Islet precursor cell (in vitro differentiated cells): ENCODE measurements at places on chromosomes 5 and 9.
A peak's percentile ranks its signal among the peaks of the same experiment; 100 is the strongest.

DNA sequence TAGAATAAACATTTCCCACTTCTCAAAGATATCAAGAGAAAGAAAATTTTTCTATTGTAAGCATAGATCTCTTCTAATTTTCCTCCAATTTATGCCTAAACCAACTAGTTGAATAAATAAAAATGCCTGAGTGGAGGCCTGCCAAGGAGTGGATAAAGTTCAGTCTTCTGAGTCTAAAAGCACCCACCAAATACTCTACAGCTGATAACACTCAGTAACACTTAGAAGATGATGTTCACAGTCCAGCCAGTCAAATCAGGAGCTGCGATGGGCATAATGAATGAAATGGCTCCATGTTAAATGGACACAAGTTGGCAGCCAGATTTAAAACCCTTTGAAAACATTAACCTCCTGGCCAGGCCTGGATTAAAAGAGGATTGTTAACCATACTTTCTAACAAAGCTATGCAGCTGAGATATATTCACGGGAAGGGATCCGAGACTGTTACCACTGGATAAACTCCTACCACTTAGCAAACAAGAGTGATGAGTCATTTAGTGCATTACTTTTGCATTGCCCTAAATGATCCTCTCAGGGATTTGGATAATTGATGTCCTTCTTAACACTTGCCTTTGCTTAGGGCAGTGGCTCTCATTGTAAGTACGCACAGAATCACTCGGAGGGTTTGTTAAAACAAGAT is 63.7 kb upstream of the CCDC112 start:
- no peak for DNase-seq

GRCh38 chr9:70789086-70789485 is 332.3 kb downstream of the TRPM3 start:
- DNase-seq, result no peak

DNA sequence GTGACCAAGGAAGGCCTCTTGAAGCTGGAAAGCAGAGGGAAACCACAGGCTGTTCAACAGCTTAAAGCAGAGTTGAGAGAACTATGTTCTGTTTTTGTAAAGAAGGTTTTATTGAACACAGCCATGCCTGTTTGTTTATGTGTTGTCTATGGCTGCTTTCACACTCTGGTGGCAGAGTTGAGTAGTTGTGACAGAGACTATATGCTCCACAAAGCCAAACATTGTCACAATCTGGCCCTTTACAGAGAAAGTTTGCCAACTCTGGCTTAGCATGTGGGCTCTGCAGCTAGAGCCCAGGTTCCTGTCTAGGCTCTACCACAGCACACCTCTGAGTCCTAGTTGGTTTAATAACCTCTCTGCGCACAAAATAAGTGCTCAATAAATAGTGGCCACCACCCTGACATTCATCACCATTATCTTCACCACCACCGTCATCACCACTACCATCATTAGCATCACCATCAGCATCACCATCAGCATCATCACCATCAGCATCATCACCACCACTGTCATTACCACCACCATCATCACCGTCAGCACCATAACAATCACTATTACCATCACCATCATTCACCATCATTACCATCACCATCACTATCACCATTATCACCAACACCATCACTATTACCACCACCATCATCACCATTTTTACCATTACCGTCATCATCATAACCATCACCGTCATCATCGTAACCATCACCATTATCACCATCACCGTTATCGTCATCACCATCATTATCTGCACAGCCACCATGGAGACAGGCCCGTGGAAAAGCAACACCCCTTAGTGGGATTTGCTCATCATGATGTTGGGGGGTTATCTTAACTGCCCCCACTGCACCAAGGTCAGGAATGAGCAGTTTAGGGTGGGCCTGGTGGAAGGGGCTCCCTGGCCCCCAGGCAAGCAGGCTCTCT is 18.3 kb downstream of the AKNA start:
- no peak for DNase-seq

GRCh38 chr9:119095072-119095471 is 274.2 kb downstream of the BRINP1 start:
- DNase-seq, result no peak

- DNase-seq, result no peak
Measured at GRCh38 chr5:121758615-121759014, 93.1 kb upstream of the FTMT start.

DNA sequence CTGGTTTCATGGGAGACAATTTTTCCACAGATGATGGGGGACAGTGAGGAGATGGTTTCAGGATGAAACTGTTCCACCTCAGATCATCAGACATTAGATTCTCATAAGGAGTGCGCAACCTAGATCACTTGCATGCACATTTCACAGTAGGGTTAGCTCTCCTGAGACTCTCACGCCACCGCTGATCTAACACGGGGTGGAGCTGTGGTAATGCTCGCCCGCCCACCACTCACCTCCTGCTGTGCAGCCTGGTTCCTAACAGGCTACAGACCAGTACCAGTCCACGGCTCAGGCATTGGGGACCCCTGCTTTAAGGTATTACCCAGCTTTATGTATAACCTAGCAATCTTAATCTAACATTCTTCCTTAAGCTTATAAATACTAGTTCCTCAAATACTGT is 35.6 kb downstream of the TTC39B start:
- DNase-seq, result no peak

GRCh38 chr5:58403822-58404433 is 56.0 kb downstream of the PLK2 start:
- DNase-seq, result no peak

DNA sequence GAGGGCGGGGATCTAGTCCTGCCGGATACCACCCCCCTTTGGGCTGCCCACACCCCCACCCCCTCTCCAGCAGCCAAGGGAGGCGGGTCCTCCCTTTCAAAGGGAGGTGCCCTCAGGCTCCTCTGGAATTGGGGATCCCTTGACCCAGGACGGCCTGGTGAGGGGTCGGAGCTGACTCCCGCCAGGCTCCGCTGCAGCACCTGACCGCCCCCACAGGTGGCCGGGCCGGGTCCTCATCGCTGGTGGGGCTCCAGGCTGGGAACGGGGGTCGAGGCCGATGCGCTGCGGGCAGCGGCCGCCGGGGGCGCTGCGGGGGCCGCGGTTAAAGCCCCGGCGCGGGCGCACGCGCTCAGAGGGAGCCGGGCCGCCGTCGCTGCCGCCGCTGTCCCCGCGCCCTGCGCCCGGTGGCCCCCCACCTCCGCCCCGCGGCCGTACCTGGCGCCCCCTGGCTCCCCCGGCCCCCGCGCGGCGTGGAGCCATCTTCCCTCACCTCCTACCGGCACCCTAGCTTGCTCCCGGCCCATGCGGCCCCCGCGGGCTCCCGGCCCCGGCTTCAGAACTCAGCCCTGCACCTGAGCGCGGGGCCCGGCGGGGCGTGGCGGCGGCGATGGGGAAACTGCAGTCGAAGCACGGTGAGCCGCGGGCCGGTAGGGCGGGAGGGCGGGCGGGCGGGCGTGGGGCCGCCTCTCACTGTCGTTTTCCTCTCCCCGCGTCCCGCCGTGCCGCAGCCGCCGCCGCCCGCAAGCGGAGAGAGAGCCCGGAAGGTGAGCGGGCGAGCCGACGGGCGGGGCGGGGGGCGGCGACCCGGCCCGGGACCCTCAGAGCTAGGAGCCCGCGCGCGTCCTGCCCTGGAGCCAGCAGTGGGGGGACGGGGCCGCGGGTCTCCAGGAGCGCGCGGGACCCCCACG is at the start of gene NKD2:
Gene NKD2, plus strand, starts transcription at position 352 of the 908 bp plus-strand sequence. Its CDS starts 256 bp downstream, at position 608.
- peak; percentile 65 for DNase-seq

DNA sequence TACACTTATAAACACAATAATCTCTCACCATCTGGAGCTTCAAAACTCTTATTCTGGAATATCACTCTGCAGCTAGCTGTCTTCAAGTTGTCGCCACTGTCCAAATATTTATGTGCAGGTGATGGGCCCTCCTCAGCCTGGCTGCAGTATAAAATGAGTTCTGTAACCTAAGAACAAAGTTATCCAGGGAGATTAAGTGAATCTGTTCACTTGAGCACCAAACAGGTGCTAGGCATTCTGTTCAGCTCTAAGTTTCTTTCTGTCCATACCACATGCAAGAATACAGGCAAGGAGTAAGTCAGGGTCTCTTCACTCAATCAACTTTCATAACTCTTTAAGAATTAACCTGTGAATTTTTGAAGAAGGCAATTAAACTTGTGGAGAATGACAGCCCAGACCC is 344.1 kb downstream of the PLK2 start:
- no peak for DNase-seq

DNA sequence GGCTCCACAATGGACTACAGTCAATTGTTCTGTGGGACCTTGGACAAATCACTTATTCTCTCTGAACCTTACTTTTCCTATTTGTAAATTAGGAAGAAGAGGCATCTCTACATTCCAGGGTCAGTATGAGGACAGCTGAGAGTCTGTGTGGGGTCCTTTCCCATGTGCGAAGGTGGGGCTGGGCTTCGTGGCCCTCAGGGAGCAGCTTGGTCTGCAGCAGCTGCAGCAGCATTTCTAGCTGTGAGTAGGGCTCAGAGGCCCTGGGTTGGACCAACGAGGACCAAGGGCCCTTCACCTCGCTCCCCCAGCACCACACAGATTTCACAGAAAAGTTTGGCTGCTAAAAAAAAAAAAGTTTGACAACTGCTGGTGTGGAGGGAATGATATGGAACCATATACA is 9.4 kb upstream of the DDX41 start:
- no peak for DNase-seq

- no peak for DNase-seq
Measured at GRCh38 chr5:116514421-116514970, 60.1 kb downstream of the SEMA6A start.

DNA sequence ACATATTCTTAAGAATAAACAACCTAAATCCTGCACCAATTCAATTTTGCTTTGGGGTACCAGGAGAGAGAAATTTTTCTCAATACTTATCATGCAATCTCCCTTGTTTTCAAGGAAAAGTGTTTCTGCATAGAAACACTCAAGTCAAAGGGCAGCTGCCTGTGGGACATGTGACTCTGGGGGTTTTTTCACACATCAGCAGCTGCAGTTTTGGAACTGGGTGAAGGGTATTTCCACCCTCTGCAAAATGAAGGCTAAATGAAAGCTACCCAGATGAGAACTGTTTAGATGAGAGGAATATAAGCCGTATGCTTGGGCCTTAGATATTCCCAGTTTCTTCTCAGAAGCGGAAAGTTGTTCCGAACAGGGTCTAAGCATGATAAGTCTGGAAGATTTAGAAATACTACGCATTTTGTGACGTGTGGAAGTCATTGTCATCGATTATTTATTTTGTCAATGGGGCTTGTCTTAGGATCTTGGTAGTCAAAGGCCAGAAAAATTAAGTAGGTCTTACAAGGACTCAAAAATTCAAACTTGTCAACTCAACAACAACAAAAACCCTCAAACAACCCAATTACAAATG is 64.3 kb upstream of the BOD1 start:
- no peak for DNase-seq

- peak; percentile 85 for DNase-seq
Measured at GRCh38 chr9:78605041-78606000, 308.4 kb downstream of the PSAT1 start.

DNA sequence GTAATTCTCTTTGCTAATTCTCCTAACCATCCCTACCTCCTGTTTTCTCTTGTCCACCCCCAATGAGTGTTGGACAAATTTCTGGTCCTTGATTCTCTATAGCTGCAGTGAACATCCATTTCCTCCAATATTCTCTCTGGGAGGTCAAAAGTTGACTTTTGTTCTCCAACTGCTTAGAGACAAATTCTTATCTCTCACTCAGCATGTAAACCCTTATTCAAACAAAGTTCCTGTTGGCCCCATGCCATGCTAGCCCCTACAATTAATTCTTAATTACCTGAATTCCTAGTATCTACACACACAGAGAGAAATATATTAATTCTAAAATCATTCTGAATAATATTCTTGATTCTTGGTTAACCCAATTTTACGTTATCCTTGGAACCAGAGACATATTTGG is 472.9 kb upstream of the ACTBL2 start:
- no peak for DNase-seq

- DNase-seq, result peak; percentile 73
Measured at GRCh38 chr9:19940811-19941535, 152.1 kb upstream of the SLC24A2 start.

DNA sequence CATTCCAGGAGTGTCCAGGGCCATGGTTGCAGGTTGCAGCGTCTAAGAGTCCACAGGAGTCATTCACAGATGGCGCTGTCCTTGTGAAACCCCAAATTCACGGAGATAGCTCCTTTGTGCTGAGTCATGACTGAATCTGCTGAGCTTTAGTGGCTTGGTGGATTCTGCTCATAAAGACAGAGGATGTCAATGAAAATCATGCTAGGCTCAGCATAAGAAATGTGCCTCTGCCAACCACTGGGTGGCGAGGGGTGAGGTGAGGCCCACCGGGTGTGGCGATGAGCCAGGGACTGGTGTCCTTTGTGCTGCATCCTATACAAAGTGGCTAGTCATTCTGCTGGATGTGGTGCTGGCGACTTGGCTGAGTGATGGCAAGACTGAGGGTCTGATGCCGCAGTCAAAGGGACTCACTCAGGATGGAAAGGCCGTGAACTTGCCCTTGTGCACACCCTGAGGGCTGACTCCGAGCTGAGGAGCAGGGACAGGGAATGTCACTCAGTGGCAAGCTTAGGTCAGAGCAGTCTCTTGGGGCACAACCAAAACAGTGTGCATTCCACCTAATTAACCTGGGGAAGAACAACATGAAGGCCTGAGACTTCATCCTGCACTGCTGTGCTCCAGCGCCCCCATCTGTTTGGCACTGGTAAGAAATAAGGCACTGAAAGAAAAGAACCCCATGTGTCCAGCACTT is 71.5 kb downstream of the DAP start:
- DNase-seq, result peak; percentile 79

GRCh38 chr9:36603006-36603405 is 30.3 kb downstream of the MELK start:
- no peak for DNase-seq

DNA sequence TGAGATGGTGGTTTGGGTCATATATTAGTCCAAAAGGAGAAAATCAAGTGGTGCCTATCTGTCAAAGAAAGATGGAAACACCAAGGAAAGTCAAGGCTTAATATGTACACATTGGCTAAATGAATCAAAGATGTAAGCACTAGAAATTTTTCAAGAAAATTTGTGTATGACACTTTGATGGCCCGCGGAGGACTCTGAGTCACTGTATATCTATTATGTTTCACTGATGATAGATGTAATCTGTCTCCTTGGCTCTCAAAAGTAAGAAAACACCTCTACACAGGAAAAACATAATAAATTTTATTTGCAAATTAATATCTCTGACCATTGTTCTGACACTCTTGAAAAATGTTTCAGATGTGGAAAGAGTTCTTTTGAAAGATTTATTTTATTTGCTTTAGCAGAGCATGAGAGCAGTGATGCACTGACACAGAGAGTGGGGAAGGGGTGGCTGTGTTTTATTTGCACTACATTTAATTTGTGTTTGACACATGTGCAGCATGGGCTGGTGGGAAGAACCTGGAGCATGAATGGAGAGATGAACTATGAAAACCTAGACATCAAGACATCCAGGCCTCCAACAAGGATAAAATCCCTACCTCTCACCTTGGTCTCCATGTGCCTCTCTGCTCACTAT is 180.8 kb upstream of the GAS1 start:
- DNase-seq, result no peak

DNA sequence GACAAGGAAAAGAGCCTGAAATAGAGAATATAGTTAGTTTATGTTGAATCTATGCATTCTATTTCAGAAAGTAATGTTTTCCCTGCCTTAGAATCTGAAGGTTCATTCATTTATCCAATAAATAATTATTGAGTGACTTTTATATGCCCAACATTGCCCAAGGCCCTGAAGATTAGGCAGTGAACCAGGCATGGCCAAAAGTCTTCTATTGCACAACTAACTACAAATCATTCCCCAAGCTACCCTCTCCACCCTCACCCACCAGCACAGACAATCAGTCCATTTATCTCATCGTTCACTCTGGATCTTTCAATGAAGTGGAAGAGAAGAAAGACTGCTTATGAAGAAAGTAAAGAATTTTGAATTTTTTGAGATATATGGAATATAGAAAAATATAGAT is 268.4 kb downstream of the PLK2 start:
- DNase-seq, result no peak
